ENCODE measurements at places on chromosomes 1 and 21.

- DNase-seq: no peak
Measured at GRCh38 chr1:107724648-107725047, 240.3 kb downstream of the VAV3 start.

- no peak for DNase-seq
Measured at GRCh38 chr1:235500971-235501540, 3.2 kb downstream of the B3GALNT2 start.

DNA sequence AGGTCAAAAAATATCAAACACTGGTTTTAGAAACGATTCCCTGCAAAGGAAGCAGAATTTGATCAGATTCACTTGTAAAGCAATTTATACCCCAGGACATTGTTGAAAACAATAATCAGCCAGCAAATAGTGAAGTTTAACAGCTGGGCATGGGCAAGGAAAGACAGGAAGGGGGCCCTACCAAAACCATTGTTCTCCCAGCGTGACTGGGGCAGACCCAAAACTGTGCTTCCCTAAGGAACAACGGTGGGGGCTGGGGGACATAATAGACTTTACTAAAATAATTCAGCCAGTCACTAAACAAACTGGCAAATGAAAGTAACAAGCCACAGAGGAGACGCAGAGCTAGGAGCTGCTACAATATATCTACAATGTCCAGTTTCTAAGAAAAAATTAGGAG lies 100.2 kb downstream of the AHCTF1 start:
- no peak for DNase-seq

DNA sequence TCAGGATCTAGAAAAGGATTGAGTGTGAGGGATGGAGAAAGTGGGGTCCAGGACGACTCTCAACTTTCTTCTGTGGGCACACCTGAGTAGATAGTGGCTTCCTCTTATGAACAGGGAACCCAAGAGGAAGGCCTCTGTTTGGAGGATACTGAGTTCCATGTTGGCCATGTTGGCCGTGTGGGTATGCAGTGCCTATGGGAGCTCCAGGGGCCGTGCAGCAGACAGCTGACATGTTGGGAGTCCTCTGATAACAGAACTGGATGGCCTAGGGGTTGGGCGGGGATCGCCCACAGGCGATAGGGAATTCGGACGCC lies 43.0 kb downstream of the TMEM53 start:
- no peak for DNase-seq

- DNase-seq: no peak
Measured at GRCh38 chr1:106439475-106439874, 617.0 kb upstream of the PRMT6 start.

GRCh38 chr1:204074274-204075138 lies 1.6 kb downstream of the SOX13 start:
- no peak for DNase-seq

DNA sequence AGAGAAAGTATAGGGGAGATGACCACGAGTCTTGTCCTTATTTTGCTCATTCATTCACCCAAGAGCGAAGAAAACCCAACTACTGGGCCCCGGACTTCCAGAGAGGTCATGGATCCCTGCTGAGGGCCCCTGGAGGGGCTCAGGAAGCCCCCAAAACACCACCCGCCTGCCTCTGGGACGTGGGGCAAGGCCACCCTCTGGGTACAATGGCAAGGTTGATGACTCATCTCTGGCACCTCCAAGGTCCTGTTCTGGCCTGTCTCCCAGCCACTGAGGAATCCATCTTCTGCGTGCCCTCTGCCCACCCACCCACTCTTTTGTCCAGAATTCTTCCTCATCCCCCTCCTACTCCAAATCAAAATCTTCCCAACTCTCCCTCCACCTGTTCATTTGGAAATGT lies 21.3 kb upstream of the PRDM15 start:
- DNase-seq: no peak

DNA sequence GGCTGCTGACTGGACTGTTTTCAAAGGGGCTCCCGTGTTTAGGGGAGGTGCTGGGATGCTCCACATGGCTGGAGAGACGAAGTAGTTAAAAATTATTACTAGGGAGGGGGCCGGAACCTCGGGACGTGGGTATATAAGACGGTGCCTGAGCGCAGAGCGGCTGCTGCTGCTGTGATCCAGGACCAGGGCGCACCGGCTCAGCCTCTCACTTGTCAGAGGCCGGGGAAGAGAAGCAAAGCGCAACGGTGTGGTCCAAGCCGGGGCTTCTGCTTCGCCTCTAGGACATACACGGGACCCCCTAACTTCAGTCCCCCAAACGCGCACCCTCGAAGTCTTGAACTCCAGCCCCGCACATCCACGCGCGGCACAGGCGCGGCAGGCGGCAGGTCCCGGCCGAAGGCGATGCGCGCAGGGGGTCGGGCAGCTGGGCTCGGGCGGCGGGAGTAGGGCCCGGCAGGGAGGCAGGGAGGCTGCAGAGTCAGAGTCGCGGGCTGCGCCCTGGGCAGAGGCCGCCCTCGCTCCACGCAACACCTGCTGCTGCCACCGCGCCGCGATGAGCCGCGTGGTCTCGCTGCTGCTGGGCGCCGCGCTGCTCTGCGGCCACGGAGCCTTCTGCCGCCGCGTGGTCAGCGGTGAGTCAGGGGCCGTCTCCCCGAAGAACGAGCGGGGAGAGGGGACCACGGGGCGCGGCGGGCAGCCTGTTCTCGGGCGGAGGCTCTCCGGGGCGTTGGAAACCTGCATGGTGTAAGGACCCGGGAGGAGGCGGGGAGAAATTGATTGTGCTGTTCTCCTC lies at the start of gene CHODL:
CHODL (plus strand) TSS at position 163 of the 793 bp plus-strand sequence; CDS start at position 554, 391 bp downstream.
- DNase-seq: no peak

DNA sequence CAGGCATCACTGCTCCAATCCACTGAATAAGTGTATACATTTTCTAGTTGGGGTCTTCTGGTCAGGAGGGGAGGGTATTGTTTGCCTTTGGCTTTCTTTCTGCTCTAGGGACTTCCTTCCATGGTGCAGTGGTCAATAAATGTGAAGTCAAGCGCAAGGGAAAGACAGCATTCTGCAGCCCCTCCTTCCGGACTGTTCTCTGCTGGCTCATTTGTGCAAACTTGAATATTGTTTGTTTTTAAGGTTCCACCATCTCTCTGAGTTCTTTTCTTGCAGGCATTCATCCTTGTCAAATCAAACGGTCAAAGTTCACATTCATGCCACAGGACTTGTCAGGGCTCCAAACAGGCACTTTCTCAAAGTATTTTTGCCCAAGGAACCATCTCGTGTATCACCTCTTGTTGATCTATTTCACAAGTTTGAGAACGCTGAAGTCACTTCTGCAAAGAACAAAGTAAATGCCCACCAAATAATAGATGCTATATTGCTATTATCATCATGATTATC lies 205.6 kb upstream of the KAZN start:
- DNase-seq: no peak

DNA sequence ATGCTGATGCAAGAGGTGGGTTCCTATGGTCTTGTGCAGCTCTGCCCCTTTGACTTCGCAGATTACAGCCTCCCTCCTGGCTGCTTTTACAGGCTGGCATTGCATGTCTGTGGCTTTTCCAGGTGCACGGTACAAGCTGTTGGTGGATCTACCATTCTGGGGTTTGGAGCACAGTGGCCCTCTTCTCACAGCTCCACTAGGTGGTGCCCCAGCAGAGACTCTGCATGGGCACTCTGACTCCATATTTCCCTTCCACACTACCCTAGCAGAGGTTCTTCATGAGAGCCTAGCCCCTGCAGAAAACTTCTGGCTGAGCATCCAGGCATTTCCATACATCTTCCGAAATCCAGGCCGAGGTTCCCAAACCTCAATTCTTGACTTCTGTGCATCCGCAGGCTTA lies 989.0 kb downstream of the PLA2G4A start:
- DNase-seq: no peak

GRCh38 chr1:217622042-217622441 lies 8.8 kb downstream of the GPATCH2 start:
- no peak for DNase-seq

DNA sequence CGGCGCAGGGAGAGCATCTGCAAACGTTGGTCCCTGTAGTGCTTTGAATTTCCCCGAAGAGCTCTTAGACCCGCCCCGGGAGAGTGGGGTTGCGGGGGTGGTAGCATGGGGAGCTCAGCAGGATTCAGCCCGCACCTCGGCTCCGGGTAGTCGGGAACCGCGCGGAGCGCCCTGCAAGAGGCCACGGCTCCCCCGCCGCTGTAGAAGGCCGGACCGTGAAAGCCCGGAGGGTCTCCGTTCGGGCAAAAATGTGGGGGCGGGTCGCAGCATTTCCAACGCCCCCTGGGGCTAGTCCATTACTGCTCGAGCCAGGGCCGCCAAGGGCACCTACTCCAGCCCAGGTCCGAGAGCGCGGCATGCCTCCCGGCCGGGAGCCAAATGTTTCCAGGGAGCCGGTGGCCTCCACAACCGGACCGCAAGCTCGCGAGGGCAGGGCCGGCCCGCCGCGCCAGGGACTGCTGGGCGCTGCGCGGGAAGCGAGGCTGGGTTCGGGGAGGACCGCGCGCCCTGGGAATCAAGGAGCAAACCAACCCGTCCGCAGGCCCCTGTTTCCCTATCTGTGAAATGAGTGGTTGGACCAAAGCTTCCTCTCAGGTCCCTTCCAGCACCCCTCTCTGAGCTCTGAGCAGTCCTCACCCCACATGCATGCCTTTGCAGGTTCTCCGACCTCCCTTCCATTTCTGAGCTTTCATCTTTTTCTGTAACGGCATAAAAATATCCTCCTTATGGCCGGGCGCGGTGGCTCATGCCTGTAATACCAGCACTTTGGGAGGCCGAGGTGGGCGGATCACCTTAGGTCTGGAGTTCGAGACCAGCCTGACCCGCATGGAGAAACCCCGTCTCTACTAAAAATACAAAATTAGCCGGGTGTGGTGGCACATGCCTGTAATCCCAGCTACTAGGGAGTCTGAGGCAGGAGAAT lies 775 bp upstream of the TMEM63A start:
- no peak for DNase-seq

GRCh38 chr1:212620293-212620692 lies 11.7 kb downstream of the ATF3 start:
- no peak for DNase-seq

DNA sequence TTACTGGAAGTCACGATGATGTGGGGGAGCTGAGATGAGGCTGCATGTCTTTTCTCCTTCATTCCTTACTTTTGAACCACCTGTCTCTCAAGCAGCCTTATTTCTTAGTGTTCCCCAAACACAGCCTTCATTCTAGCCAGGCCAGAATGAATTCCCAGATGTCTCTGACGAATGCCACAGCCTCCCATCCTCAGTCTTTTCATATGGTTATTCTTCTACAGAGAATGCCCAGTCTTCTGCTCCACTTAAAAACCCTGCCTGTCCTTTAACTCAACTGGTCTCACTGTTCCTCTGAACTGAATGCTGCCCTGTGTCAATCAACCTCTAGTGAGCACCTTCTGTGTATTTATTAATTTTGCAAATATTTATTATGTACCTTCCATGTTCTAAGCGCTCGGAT lies 156.2 kb downstream of the PLA2G4A start:
- DNase-seq: no peak

DNA sequence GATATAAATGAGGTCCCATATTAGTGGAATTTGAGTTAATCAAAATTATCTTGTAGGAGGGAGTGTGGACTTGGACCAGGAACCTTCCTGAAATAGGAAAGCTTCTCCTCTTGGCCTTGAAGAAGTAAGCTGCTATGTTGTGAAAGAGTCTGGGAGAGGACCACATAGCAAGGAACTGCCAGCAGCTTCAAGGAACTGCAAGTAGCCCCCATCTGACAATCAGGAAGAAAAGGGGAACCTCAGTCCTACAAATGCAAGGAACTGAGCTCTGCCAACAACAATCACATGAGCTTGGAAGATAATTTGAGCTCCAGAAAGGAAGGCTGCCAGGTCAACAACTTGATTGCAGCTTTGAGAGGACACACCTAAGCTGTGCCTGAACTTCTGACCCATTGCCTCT lies 8.2 kb upstream of the PRMT6 start:
- DNase-seq: no peak

- no peak for DNase-seq
Measured at GRCh38 chr1:43493661-43494450, 36.8 kb upstream of the PTPRF start.

- DNase-seq: no peak
Measured at GRCh38 chr1:17434016-17434415, 5.5 kb downstream of the RCC2 start.

DNA sequence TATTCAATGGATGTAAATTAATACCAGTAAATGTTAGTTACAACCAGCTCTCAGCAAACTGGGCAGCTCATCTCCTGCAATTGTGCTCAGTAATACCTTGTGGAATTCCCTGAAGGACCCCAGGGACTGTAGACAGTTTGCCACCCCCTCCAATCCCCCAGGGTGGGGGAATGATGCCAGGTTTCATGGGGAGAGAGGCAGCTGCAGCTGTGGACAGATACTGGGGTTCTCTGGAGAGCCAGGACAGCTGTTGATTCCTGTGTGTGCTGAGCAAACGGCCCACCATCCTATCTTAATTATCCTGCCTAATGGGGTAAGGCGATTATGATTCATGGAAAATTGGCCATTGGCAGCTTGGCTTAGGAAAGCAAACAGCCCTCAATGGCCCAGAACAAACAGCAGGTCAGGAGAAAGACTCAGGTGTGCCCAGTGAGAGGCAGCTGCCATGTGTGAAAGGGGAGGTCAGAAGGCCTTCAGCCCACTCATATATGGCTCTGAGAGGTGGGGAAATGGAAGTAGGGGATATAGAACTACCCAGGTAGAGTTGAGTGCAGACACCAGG lies 148.9 kb upstream of the CTTNBP2NL start:
- DNase-seq: no peak

GRCh38 chr1:172883387-172883791 lies 167.4 kb downstream of the TNFSF18 start:
- no peak for DNase-seq

DNA sequence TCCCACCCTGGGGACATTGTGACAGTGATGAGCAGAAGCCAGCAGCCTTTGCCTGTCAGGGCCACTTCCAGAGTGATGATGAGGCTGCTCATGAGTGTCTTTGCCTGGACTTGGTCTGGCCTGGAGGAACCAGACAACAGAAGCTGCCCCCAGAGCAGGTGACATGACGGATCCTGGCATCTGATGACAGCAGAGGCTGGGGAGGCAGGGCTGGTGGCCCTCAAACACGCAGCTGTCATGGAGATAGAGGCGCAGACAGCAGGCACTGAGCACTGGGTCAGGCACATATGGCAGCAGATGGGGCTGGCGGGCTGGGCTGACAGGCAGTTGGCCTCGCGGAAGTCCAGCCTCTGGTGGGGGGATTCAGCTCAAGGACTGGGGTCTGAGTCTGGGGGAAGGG lies 66.4 kb upstream of the STUM start:
- DNase-seq: no peak

- no peak for DNase-seq
Measured at GRCh38 chr1:227417756-227418480, 99.6 kb upstream of the CDC42BPA start.

Data from HS-5 (cell line).